ENCODE measurements at places on chromosomes 4 and X.

DNA sequence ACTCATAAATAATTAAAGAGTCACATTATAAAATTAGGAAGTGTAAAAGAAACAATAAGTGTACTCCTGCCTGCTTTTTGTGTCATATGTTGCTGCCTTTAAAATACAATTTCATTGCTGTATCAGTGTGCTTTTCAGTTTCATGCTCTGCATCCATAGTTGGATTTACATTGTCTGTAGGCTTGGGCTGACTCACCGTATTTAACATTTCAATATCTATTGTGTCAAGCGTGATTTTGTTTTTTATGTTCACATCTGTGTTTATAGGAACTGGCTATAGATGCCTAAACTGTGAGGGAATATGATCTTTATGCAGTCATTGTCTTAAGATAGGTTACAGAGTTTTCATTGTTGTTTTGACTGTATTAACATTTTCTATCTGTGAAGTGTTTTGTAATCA is 18.1 kb downstream of the CCSER1 start:
- no peak for DNase-seq

- no peak for DNase-seq
These were observed 500.2 kb downstream of the IDS start for GRCh38 chrX:149004936-149005335.

- no peak for DNase-seq
These were observed 140.2 kb upstream of the LDB2 start for GRCh38 chr4:17038510-17039176.

- DNase-seq = no peak
These were observed 20.1 kb downstream of the SUPT20HL1 start for GRCh38 chrX:24380262-24381187.

- DNase-seq = peak; percentile 30
These were observed 98.9 kb downstream of the LARP1B start for GRCh38 chr4:128159967-128160366.

DNA sequence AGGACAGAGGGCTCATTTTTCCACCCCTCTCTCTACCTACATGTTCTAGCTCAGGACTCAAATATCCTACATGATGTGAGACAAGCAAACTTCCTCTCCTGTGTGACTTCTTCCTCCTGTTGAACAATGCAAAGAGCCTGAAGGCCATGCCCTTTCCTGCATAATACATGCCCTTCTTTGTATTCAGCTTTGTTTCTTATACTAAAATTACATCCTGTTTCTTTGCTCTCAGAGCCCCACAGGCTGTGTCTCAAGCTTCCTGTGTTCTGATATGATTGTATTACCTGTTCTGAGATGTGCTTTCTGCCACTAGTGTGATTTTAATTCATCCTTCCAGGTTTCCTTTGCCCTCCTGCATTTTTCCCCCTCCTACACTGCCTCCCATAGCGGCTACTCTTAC is 166.4 kb upstream of the AFF2 start:
- no peak for DNase-seq

GRCh38 chrX:112577146-112577545 is 102.6 kb downstream of the LHFPL1 start:
- no peak for DNase-seq
